ENCODE measurements at places on chromosomes 3 and 15.

GRCh38 chr15:29141308-29142128 is 128.1 kb downstream of the NSMCE3 start:
- DNase-seq, result no peak

- DNase-seq, result no peak
Observed at GRCh38 chr3:24479816-24480215, 14.8 kb downstream of the THRB start.

GRCh38 chr3:114878114-114878839 is 268.8 kb downstream of the ZBTB20 start:
- no peak for DNase-seq

GRCh38 chr3:193347521-193348501 is 30.7 kb downstream of the ATP13A5 start:
- peak; percentile 71 for DNase-seq

DNA sequence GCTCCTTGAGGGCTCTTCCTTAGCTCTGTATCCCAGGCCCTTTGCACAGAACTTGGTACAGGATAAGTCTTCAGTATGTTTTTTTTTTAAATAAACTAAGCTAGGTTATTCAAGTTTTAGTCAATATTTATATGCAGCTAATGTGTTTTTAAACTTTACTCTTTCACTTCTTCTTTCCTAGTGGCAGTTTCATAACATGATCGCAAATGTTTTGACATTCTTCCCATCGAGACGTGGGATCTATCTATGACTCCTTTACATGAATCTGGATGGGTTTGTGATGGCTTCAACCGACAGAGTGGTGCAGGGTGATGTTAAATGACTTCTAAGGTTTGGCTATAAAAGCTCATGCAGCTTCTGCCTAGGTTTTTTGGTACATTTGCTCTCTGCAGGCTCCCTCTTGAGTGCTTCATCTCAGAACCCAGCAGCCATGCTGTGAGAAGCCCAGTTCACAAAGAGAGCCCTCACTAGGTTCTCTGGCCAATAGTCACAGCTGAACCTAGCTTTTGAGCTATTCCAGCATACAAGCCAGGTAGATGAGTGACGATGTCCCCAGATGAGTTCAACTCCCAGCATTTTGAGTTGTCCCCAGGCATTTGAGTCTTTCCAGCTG is 13.5 kb upstream of the MECOM start:
- no peak for DNase-seq

- DNase-seq, result no peak
Observed at GRCh38 chr3:13197281-13197680, 124.1 kb upstream of the IQSEC1 start.

- no peak for DNase-seq
Observed at GRCh38 chr15:59244337-59244736, 37.7 kb downstream of the LDHAL6B start.

DNA sequence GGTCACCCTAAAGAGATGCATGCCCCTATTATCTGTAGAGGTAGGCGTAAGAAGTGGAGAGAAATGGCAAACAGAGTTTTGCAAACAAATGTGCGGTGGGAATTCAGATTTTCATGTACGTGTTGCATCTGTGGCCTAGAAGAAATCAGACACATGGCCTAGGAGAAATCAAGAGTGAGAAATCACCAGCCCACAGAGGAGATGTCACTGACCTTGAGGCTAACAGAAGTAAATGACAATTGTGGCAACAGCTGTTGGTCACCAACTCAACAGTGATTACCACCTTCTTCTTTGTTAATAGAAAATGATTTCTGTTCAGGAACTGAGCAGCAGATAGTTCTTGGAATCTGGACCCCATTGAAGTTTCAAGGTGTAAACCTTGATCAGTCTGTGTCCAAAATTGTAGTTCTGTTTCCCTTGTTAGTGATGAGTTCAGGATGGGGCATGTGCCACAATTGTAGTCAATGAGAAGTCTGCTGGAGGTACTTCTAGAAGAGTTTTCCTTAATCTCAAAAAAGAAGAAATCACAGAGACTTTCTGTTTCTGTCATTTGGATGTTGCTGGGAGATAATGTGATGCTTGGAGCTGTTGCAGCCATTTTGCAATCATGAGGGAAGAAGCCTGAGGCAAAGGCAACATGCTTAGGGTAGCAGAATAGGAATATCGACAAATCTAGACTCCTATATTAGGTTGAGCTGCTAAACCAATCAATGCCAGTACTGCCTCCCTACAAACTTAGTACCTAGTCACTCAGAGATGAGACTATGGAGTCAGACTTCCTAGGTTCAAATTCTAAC is 34.3 kb upstream of the RFTN1 start:
- DNase-seq, result no peak

DNA sequence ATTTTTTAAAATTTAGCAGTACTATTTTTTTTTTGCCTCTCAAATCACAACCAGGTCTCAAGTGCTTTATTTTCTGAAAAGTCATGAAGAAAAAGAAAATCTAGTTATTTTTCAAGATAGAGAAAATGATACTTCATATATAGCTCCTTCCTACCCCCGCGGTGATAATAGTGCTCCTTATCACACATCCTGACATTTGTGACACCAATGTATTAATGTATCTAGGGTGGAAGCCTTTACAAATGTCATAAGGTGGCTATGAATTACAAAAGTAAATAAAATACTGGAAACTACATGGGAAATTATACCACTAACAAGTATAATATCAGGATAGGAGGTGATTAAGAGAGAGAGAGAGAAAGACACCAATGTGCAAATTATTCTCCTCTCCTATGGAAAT is 582.2 kb downstream of the UNC13C start:
- no peak for DNase-seq

GRCh38 chr3:69628951-69629350 is 110.3 kb upstream of the MITF start:
- DNase-seq, result peak; percentile 7

DNA sequence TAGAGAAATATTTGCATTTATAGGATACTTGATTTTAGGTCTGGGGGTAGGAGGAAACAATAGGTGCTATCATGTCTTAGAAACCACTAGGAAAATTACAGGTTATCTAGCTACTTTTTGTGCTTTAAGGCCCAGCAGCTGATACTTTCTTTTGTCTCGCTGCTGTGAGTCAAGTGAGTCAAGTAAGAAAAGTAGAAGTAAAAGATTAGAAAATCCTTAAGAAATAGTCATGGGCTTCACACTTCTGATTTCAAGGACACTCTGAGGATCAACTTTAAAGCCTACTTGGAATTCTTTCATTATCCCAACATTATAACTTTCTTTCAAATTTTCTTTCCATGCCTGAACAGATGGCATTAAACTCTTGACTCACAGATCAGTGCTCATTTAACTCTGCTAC is 95.2 kb upstream of the RBMS3 start:
- DNase-seq, result peak; percentile 8
